Stimulated activated CD4-positive, alpha-beta T cell treated with anti-CD3 and anti-CD28 coated beads, Interleukin-1b, Interleukin-23, amount 100 ng/mL, for 48 hours (primary cell): ENCODE measurements at places on chromosomes 12 and 14.

GRCh38 chr12:116990971-116991966 is 80.5 kb downstream of the FBXW8 start:
- no peak for DNase-seq

- DNase-seq: no peak
Measured at GRCh38 chr14:78985668-78986381, 815.7 kb downstream of the NRXN3 start.

DNA sequence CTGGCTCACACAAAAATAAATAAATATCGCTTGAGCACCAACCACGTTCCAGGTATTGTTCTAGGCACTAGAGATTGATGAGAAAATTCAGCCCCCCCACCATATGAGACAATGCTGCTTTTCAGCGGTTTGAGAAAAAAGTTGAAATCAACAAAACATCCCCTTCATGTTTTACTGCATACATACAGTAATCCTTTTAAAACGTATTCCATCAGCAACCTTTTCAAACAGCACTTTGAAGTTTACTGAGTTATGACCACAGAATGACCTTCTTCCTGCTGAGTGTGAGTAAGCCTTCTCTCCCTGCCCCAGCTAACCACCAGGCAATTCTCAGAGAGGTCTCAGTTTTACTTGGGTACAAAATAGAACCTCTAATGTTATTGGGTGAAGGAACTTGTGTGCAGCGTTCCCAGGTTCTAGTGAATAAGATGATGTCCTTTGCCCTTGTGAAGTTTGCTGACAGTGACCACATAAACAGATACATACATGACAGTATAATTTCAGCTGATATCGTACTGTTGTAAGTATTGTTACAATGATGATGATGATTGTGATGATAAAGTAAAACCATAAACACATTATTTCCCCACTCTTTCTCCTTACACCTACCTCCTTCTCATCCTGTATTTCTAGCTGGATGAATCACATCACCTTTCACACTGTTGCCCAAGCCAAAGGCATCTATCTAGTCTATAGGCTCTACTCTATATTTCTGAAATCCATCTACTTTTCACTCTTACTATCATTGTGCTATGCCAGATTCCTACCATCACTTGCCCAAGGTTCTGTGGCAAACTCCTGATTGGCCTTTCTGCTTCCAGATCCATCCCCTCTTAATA is 124.4 kb upstream of the KRR1 start:
- peak; percentile 33 for DNase-seq

DNA sequence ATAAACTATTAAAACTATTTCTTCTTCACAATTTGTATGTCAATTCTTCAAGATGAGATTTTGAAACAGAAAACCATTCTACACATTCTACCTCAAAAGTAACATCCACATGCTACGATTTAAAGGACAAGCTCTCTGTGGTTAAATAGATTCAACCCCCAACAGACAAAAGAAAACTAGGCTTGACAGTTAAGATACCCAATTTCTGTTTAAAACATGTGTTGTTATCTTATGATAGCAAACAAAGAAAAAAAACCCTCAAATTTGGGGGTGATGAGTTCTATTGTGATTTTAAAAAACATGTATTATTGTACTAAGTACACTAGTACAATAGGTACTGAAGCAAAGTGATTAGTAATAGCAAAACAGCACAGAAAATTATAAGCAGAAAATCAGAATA is 33.8 kb downstream of the ATF7 start:
- DNase-seq: no peak

DNA sequence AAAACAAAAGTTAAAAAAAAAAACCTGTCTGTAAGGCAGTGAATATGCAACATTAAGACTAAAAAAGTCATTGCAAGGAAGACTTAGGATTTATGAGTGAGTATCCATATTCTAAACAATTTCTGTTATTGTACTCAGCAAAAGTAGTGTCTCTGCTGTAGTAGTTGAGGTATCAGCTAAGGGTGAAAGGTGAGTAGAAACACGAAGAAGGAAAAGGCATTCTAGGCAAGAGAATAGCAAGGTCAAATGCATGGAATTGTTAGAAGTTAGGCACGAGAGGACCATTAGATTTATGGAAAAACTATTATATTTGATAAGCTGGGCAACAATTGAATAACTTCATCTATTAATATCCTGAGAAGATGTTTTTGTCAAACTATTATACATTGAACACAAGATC is 1.8 kb downstream of the EID3 start:
- no peak for DNase-seq

- DNase-seq: no peak
Measured at GRCh38 chr12:106109168-106109910, 29.4 kb downstream of the NUAK1 start.

DNA sequence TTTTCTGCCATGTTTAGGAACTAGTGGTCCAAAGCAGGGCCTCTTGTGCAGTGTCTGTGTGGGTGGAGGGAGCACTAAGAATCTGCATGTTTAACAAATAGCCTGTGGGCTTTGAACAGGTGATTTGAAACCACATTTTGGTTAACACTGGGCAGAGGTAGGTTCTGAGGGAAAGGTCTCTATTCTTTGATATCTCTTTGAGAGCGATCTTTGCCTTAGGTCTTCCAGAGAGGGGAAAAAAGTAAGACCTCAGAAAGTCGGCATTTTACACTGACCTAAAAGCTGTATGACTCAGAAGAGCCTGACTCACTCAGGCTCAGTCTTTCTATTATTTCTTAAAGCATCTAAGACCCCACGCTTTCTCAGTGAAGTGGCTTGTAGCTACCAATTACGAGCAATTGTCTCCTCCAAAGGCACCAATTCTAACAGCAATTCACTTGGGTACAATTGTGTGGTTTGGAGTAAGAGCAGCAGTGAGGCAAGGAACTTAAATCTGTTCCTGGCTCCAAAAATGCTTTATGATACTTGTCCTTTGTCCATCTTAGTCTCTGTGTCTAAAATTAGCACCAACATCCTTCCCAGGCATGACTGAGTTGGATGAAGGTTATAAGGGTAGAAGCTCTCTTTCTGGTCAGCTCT is 8.8 kb downstream of the EIF2B2 start:
- DNase-seq: peak; percentile 10

DNA sequence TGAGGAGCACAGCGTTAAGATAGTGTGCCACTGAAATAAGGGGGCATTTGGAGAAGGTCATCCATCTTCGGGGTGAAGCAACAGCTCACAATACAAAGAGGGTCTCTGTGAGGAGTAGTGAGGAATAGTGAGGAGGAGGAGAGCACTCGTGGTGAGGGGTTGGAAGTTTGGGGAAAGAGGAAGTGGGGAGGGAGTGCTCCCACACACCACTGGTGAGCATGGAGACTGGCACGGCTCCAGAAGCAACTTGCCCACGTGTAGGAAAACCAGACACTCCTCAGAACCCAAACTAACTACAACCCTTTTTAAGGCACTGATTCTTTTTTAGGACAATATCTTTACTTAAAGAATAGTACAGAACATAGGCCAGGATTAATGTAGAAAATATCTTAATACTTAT is 48.9 kb downstream of the GALNT8 start:
- no peak for DNase-seq

DNA sequence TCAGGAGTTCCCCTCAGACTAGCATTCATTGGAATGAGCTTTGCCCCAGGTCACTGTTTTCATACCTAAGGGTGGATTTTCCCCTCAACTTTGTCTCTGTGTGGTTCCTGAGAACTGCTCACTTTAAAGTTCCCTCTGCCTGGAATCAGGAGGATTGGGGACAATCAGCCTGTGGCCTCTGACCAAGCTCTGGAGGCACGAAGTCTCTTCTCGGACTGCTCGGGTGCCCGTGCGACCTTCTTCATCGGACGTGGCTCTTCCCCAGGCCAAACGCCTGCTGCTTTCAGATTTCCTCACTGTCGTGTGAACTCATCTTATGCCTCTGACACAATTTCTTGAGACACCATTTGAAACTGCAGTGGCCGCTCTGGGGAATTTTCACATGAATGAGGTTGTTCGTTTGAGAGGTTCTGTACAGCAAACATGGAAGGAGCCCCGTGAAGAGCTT is 153.7 kb upstream of the PZP start:
- DNase-seq: no peak

GRCh38 chr12:96365604-96366380 is 34.4 kb downstream of the CDK17 start:
- DNase-seq: no peak

- no peak for DNase-seq
Measured at GRCh38 chr14:60220917-60221316, 28.1 kb upstream of the PPM1A start.

DNA sequence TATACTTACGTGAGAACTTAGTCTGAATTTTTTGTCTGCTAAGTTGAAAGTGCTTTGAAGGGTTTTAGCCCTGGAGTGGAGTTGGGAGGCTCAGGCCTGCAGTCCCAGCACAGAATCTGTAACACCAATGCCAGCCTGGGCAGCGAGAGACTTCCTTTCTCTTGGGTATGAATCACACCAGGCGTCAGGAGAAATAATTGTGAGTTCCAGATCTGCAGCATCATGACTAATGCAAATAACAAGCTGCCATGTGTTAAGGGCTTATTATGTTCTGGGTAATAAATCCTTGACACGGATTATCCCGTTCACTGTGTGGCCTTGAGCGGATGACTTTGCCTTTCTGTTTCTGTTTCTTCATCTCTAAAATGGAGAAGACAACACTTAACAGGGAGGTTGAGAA is 70.6 kb downstream of the B4GALNT3 start:
- DNase-seq: no peak

DNA sequence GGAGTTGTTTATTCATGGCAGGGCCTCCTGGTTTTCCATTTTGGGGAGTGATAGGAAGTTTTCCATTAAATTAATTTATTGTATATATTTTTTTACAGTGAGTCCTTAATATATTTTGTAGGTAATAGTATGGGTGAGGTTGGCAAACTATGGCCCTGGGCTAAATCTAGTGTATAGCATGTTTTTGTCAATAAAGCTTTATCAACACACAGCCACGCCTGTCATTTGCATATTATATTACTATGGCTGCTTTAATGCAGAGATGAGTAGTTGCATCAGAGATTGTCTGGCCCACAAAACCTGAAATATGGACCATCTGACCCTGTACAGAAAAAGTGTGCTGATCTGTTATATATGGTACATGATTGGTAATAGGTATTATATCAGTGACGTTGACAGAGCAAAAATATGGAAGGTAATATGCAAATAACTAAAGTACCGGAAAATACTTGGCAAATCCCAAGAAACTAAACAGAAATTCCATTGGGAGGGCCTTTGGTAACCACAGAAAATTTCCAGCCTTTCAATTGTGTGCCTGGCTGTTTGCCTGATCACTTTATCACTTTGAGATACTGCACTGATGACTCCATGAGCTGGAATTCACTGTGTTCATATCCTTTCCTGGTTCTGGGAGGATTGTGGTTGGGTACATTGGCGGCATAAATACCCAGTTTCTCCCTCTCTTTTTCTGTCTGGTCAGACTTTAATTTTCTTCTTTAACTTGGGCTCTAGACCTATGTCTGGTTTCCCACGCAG is 61.7 kb upstream of the RFLNA start:
- DNase-seq: no peak

DNA sequence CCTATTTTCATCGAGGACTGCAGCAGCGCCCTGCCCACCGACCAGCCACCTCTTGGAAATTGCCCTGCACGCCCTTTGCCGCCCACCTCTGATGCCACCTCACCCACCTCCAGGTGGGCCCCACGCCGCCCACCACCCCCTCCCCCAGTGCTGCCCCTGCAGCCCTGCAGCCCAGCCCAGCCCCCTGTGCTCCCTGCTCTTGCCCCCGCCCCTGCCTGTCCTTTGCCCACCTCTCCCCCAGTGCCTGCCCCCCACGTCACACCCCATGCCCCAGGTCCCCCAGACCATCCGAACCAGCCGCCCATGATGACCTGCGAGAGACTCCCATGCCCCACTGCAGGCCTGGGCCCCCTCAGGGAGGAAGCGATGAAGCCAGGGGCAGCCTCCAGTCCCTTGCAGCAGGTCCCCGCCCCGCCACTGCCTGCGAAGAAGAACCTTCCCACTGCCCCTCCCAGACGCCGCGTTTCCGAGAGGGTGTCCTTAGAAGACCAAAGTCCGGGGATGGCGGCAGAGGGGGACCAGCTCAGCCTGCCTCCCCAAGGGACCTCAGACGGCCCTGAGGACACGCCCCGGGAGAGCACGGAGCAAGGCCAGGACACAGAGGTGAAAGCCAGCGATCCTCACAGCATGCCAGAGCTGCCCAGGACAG is 96.5 kb downstream of the LGMN start:
- no peak for DNase-seq

- DNase-seq: no peak
Measured at GRCh38 chr14:97462081-97462480, 664.9 kb downstream of the VRK1 start.

DNA sequence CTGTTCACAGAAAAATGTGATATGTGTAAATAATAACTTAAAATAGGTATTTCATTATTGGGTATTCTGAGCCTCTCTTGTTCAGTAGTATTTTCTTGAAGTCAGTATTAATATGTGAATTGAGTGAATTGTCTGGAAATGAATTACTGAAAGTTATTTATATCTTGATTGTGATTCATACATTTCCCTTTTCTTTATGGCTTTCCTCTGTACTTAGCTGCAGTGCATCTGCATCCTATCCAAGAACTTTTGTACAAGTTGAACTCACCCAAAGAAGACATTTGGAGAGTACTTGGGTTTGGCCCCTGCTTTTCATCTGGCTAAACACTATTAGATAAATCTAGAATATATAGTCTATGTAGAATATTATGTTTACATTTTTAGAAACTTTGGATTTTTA is 326.0 kb downstream of the RAD51B start:
- no peak for DNase-seq

GRCh38 chr12:52172956-52173355 is 18.9 kb downstream of the KRT80 start:
- DNase-seq: no peak

DNA sequence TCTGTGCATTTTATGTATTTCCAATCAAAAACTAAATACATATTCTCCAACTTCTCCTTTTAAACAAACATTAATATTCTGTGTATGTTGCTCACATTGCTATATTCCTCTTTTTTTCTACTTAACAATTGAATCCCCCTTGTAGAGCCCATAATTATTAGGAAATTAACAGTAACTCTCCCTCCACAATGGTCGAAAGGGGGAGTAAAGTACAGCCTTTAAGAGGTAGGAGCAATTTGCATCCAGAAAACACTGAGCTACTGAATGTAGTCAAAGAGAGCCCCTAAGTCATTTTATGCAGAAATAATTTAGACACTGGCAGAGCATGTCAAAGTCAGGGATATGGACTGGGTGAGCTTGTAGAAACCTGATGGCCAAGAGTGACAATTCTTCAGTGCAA is 57.2 kb upstream of the SCN8A start:
- DNase-seq: no peak
